NCI-H1105 (cell line): ENCODE measurements at places on chromosomes 11 and 22.

DNA sequence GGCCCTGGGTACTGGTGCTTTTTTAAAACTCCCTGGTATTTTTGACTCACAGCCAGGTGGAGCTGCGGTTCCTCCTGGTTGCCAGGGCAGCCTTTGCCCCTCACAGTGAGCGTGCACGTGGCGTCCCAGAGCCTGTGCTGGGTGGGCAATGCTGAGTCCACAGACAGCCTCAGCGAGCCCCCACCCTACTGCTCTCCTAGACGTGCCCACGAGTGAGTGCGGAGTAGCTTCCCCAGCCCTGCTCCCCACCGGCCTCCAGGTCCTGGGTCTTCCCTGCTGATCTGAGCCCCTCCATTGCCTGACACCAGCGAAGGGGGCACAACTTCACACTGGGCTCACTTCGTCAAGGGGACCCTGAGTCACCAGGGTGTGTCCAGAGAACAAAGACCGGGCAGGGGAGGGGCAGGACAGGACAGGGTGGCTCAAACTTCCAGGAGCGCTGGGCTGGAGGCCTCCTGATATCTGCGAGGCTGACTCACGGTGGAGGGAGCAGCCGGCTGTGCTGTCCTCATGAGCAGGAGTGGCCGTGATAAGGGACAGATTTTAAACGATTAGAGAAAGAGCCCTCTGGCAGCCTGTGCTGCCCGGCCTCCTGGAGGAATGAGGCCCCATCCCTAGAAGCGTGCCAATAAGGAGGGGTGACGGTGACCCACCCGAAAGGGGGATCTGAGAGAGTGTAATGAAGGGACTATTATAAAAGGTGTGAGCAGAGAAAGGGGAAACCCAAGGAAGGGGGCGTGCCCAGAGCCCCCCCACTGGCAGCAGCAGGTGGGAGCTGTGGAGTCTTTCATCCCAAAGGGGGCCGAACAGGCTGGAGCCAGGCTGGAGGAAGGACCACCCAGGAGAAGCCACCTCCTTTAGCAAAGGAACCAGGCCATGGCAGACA is 129.3 kb upstream of the FGF3 start:
- DNase-seq: no peak

DNA sequence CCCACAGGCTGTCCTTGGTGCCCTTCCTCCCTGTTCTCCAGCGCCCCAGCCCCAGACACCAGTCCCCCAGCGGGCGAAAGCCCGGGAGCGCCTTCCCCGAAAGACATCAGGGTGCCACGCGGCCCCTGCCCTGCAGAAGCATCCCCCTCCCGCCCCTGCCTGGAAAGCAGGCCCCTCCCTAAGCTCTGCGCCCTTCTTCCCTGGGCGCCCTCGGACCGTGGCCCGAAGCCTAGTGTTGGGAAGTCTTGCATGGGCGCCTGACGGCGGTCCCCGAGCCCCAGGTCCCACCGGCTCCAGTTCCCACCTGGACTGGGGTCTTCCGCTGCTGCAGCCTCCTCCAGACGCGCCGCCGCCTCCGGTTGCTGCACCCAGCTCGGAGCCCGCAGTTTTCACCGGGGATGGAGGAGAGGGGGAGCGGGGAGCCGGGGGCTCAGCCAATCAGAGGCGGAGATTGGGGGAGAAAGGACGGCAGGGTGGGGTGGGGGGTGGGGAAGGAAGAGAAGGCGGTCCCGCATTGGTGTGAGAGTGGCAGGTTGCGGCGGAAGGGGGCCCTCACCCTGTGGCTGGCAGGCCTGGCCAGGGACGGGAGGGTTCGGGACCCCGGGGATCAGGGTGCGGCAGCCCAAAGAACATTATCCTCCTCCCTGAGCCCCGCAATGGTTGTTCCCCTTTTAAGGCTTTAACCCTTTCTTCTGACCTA is at the start of gene THY1:
TSS of gene THY1 (minus strand) at position 364 of the 700 bp plus-strand sequence. CDS start 2,267 bp downstream, outside the sequence.
- no peak for DNase-seq

DNA sequence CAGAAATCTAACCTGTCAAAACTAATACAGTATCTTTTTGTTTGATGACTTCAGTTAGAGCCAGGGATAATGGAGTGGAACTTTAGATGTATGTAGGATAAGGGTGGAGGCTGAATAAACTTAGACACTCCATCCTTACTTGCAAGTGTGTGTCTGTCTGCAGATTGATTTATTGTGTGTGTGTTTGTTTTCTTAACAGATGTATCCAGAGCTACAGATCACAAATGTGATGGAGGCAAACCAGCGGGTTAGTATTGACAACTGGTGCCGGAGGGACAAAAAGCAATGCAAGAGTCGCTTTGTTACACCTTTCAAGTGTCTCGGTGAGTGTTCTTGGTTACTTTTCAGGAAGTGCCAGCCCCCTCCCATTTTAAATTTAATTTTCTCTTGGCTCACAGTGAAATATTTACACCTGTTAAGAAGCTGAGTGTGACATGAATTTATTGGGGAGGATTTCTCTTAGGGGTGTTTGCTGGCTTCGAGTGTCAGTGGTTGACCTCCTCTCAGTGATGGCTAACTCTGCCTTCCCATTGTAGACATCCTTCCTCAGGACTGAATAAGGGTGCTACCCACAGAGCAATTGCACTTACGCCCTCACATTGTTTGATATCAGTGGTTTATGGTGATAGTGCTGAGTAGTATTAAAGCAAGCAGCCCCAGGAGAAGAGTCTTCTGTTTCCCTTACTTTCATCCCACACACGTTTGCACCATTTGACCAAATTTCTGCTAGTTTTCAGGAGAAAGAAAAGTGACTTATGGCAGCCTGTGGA is 40.8 kb downstream of the APLP2 start:
- DNase-seq: no peak

GRCh38 chr11:108512708-108513107 is 14.5 kb upstream of the POGLUT3 start:
- no peak for DNase-seq

GRCh38 chr11:44595964-44596381 is 30.5 kb downstream of the CD82 start:
- DNase-seq: no peak

DNA sequence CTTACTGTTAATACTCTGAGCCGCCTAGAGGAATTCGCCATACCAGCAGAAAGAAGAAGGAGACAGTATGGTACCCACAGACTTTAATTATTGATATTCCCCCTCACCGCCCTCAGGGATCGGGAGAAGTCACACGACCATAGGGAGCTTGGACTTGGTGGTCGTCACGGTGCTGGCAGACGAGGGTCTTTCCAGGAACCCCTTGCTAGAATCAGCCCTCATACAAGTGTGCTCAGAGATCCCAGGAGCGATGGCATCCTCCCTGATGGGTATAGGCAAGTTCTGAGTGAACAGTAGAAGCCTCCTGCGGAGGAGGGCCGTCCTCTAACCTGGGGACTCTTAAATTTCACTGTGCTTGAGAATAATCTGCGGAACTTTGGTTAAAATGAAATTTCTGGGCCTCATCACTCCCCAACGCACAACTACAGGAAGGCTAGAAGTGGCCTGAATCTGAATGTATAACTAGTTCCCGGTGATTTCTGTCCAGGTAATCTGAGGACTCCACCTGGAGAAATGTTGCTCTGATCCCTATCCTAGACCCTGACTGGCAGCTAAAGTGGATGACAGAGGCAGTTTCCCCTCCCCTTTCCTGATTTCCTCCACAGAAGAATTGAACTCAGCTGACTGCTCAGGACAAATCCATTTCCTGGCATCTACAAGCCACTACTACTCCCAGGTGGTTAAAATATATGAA is 4.5 kb downstream of the VSIG2 start:
- DNase-seq: no peak

DNA sequence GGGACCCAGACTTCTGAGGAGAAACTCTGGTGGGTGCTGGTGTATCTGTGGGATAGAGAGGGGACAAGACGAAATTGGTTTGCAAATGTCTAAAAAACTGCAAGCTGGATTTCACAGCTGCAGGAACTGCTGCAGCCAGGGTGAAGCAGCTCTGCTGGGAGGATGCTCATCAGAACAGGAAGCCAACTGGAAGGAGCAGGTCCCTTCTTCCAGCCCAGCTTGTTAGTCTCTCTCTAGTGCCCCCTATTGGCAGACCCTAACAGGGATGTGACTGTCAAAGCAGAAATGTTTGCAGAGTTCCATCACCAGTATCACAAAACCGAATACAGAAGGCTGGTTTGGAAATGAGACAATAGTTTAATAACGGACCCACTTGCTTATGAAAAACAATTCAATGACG is 74.8 kb upstream of the SLC22A12 start:
- no peak for DNase-seq

- no peak for DNase-seq
These were observed 15.9 kb downstream of the ARFGAP2 start for GRCh38 chr11:47160753-47161133.

GRCh38 chr11:97909614-97910399 is 1110.9 kb upstream of the CNTN5 start:
- DNase-seq: no peak

- no peak for DNase-seq
These were observed 196.4 kb downstream of the DBX1 start for GRCh38 chr11:19963697-19964387.

- DNase-seq: no peak
These were observed 657 bp downstream of the IGHMBP2 start for GRCh38 chr11:68904248-68904847.

DNA sequence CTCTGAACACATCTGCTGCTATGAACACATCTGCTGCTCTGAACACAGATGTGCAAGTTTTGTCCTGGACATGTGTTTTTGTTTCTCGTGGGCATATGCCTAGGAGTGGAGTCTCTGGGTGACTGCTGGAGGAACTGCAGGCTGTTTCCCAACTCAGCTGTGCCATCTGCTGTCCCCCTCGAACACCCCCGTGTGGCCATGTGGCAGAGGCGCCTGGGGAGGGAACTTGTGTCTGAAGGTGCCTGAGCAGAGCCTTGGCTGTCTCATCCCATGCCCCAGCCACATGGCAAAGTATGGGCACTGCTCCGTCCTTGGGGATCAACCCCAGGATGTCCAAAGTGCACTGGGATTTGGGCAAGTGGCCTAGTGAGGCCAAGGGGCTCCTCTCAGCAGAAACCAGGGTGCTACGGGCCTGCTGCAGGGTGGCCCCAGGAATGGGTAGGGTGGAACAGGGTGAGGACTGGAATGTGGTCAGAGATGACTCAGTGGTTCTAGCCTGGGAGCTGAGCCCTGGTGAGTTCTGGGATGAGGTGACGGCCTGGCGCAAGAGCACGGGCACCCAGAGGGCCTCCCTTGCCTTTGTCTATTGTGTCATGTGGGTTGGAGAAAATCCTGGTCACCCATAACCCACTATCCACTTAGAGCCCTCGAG is 14.7 kb downstream of the GATD1 start:
- DNase-seq: no peak
